Testis (tissue), 5 donors: ENCODE measurements at places on chromosomes 11 and 22. TPM values are rescaled to one million over a fixed set of nuclear protein-coding genes. Genes with fewer than 3 reads are reported as not detected.

DNA sequence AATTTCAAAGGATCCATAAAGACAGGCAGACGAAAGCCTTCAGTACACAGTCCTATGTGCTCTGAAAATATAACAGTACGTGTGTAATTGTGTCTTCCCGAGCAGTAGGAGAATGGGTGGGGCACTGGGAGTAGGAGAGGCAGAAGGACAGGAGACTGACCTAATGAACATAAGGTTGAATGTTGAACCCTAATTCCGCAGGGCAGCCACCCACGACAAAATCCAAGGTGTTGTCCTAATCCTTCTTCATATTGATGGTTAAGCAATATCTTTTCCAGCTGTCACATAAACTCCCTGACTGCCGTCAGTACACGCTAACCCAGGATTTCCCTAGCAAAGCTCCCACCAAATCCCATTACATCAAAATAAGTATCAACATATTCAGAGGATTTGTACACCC is 34.5 kb downstream of the SPATA19 start:
- no peak for DNase-seq

GRCh38 chr22:39114112-39114511 is 17.1 kb downstream of the APOBEC3H start:
- no peak for DNase-seq

- DNase-seq = no peak
Observed at GRCh38 chr11:86418917-86419316, 44.2 kb downstream of the CCDC81 start.

DNA sequence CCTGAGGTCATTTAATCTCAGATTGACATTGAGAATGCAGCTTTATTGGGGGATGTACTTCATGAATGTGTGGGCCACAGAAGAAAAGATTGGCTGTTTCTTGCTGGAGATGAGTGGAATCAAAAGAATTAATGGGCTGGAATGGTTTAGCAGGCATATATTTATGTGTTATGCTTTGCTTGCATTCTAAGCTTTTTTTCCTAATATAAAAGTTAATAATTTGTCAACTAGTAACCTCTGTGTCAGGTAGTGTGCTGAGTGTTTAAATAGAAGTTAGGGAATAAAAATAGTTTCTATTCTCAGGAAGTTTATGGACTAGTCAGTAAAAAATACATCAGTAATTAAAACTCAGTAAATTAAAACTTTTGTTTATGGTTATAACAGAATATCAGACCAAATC is 67.4 kb upstream of the PRODH start:
- DNase-seq = no peak

- DNase-seq = no peak
Observed at GRCh38 chr22:44247923-44248892, 64.5 kb downstream of the SHISAL1 start.

- no peak for DNase-seq
Observed at GRCh38 chr11:69301455-69302401, 7.8 kb downstream of the MYEOV start.

GRCh38 chr11:69603111-69603836 is 37.7 kb upstream of the CCND1 start:
- DNase-seq = no peak

MMP27 gene
- not detected for polyA plus RNA-seq

RAG1 gene
- polyA plus RNA-seq = 1.4 TPM

LRRC75B gene
- polyA plus RNA-seq = 33.0 TPM

RFPL3 gene
- polyA plus RNA-seq = 4.1 TPM
